ENCODE measurements at places on chromosomes 1 and 21.

- no peak for DNase-seq
Observed at GRCh38 chr1:31775210-31775999, 11.3 kb upstream of the ADGRB2 start.

DNA sequence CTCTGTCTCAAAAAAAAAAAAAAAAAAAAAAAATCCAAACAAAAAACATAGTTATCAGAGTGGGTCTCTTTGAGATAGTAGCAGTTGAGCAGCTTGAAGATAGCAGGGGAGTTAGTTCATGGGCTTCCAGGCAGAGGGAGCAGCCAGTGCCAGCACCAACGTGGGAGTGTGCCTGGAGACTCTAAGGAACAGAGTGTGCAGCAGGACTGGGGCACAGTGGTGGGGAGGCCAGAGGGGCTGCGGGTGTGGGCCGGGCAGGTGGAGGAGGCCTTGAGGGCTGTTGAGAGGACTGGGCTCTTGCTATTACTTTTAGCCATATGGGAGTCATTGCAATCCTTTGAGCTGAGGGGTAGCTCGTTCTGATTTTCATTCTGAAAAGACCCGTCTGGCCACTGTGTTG is 63.8 kb downstream of the RYR2 start:
- no peak for DNase-seq

- DNase-seq, result no peak
Observed at GRCh38 chr1:59556802-59557548, 257.8 kb upstream of the HOOK1 start.

DNA sequence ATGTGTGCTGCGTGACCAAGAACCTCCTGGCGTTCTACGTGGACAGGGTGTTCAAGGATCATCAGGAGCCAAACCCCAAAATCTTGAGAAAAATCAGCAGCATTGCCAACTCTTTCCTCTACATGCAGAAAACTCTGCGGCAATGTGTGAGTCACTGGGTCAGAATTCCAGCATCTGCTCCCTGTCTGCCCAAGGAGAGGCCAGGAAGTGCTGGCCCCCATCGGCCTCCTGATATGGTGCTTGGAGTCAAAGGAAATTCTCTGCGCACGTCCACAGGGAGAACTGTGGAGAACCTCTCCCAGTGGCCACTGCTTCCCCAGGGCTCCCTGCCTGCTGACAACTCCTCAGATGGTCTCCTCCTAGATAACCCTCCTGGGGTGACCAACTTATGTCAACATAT is 25.6 kb upstream of the IL20 start:
- no peak for DNase-seq

- no peak for DNase-seq
Observed at GRCh38 chr1:180916771-180917170, 4.1 kb downstream of the KIAA1614 start.

DNA sequence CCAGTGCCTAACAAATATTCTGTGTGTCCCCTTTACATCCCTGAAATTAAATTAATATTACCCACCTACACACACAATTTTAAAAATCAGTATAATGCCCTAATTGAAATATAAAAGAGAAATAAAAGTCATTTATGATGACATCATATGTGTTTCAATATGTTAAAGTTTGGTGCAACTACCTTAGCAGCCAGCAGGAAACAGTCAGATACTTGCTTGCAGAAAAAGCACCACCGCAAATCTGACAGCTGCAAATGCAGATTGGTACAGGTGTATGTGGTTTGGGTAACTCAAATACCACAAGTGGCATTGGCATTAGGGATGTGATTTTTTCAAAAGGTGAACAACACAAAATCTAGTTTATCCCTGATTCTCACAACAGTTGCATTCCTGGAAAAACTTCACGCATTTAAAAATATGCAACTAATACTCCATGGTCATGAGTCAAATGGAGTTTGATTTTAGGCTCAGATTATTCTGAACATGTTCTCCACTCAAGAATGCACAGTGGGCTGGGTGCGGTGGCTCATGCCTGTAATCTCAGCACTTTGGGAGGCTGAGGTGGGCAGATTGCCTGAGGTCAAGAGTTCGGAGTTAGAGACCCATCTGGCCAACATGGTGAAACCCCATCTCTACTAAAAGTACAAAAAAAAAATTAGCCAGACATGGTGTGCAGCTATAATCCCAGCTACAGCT is 106.3 kb downstream of the EDEM3 start:
- DNase-seq, result no peak

DNA sequence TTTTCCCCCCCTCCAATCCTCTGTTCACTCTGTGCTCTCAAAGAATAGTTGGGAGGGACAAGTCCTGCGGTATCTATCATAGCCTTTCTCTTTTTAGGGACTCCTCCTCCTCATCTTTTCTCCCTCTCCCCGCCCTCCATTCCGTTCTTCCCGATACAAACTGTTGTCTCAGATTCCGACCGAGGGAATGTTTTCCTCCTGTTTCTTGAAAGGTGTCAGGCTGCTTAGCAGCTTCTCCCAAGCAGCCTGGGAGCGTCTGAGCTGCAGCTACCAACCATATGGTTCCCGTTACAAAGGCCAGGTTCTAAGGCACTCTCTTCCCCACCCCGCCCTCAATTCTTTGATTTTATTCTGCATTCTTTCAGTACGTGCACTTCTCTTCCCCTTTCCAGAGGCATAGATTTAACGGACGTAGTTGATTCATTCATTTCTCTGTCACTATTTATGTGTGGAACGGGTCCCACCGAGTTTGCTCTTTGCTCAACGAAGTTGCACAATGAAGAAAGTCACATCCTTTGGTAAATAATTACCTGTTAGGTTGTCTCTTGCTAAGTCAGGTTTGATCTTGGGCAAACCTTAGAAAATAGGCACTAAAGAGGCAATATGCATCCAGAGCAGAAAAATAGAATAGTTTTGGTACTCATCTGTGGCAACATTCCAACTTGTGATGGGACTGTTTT is 2.8 kb downstream of the ADGRL2 start:
- DNase-seq, result no peak

DNA sequence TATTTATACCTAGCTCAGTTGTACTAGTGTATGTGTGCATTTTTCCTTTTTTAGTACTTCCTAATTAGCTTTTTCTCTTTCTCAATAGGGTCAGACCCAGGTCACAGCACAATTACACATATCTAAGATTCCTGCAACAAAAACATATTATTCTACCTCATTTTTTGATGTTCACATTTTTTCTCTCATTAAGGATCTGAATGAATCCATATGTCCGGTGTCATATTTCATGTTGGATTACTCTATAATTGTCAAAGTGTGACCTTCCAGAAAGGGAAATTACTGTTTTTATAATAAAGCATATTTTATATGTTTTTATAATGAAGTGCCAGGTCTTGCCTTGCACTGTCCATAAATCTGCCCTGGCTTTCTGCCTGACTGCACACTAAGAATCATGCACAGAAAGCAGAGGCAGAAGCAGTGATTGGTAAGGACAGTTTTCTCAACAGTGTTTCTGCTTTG is 143.7 kb downstream of the KCNT2 start:
- no peak for DNase-seq

All from brain pericyte (primary cell).